Effector memory CD4-positive, alpha-beta T cell (primary cell): ENCODE measurements at places on chromosomes 5 and 9.

DNA sequence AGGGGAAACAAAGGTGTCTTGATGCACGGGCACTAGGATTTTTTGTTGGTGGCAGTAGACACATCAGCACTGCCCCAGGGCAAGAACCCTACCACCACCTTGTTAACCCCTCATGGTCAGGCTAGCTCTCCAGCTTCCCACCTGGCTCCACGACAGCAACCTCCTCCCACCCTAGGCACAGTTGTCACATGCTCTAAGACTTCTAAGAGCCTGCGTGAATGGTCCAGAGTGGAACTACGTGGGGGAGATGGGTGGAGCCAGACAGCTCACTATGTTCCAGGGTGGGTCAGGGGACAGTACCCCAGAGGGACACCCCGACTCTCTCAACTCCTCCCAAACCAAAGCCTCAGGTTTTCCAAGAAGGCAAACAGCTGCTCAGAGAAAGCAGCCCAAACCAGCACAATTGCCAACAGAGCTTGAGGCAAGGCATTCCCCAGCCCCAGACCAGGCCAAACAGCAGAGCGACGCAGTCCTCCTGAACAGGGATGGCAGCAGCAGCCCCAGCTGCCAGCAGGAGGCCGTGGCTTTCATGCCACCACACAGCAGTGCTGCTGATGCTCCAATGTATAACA lies 78.0 kb downstream of the NRG2 start:
- no peak for DNase-seq

DNA sequence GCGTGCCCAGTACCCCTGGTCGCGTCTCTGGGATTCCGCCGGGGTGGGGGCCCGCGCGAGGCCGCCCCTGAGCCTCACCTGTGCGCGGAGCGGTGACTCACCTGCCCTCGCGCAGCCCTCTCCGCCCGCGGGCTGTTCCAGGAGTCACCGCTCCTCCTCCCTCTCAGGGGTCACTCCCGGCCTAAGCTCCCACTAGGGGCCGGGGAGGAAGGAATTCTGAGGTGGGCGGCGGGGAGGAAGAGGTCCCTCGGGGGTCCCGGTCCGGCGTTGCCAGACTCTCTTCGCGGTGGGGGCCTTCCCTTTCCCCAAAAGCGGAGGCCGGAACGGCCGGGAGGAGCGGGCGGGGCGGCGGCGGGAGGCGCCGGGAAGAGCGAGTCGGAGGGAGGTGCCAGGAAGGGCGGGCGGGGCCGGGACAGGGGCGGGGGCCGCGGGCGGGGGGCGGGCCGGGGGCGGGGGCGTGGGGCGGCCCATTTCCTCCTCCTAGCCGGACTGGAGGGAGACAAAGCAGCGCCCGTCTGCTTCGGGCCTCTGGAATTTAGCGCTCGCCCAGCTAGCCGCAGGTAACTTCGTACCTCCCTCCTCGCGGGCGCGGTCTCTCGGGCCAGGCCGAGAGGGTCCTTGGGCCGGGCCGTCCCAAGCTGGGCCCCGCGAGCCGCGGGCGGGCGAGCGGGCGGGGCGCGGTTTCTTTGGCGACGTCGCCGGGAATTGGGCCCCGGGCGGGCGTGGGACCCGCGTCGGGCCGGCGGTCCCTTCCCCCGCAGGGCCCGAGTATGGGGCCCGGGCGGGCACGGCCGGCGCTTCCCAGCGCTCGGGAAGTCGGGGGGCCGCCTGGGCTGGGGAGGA lies at the start of gene CTNNA1:
Gene CTNNA1 (plus strand): TSS at position 475 of the 843 bp plus-strand sequence. CDS start 28,500 bp downstream, outside the sequence.
- DNase-seq, result peak; percentile 46

DNA sequence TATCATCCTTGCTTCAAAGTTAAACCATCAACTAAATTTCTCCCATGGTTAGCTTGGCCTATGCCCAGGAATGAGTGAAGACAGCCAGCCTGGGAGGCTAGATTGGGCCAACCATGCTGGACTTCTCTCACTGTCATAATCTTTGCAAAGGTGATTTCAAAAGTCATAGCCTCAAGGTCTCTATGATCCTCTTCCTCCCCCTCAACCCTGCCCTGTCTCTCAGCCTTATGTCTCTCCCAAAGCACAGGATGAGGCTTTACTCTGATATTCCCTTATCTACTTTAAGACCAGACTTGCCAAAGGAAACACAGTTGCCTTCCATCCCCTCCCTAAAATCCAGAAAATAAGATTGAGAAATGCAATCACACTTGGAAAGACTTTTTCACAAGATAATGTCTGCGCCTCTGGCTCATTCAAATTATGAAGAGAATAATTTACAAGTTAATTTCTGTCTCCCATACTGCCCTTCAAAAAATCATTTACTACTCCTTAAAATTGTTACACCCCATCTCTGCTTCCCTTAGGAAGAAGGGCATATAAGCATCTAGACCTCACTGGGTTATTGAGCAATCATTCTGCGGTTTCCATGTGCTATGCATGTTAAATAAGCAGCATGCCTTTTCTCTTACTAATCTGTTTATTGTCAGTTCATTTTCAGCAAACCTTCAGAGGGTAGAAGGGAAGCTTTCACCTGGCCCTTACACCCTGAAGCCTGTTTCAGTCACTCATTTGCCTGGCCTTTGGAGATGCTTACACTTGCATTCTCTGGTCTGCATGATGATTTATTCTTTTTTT lies 113.8 kb upstream of the ANKRD55 start:
- no peak for DNase-seq

DNA sequence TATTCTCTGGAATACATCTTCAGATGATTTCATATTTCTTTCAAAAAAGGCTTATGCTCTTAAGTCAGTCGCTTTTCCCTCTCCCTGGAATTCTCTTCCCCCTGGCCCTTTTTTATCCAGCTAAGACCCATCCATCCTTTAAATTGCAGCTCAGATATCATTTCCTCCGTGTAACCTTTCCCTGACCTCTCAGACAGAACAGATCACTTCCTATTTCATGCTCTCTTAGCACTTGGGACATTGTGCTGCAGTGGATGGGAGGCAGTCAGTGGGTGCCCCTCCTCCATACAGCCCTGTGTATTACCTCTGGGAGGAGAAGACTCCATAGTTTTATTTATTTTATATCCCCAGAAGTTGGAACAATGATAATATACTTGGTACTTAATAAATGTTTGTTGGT lies 423.4 kb downstream of the ISL1 start:
- DNase-seq, result no peak

DNA sequence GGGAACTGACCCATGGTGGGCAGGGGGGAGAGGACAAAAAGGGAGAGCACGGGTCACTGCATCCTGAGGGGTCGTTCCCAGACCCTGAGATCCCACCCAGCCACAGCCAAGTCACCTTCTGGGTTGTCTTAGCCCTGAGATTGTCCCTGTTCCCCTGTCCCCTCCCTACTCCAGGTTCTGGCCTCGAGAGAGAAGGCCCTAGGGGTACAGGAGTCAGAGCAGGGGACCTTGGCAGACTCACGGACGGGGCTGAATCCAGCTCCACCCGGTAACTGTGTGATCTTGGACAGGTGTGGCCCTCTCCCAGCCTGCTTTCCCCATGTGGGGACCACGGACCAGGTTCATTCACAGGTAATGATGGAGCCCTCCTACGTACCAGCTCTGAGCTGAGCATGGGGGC lies 11.2 kb upstream of the CERCAM start:
- DNase-seq, result no peak

DNA sequence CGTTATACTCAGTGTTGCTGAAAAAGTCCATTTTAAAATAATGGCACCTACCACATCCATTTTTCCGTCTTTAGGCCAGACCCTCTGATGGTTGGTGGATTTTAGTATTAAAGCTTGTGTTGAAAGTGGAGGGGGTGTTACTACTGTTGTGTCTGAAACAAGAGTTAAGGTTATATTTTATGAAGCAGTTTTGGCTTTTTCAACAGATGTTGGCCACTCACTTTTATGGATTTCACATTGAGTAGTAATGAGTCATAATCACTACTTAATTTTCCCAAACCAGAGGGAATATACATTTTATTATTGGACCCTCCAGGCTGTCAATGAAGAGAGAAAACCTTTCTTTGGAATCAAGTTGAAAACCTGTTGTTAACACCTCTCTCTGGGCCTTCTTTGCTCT lies 88.0 kb downstream of the TRIO start:
- no peak for DNase-seq

DNA sequence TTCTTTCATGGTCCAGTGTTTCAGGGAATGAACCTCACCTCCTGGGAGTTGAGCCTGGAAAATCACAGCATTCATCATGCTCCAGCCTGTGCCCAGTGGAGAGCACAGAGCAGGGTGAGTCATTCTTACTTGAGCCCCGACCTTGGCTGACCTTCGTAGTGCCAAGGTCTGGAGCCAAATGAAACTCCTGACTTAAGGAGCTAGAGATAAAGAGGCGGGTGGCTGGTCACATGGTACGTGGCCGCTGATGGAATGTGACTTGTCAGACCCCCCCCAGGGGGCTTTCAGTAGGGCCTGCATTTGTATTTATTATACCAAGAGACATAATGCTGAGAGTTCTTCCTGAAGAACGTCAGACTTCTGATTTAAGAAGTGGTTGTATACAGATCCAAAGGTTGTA lies 15.0 kb upstream of the PIP5K1B start:
- no peak for DNase-seq

GRCh38 chr5:73118391-73118973 lies 1.9 kb upstream of the TMEM171 start:
- no peak for DNase-seq

GRCh38 chr9:84681516-84682285 lies 12.2 kb downstream of the NTRK2 start:
- no peak for DNase-seq

DNA sequence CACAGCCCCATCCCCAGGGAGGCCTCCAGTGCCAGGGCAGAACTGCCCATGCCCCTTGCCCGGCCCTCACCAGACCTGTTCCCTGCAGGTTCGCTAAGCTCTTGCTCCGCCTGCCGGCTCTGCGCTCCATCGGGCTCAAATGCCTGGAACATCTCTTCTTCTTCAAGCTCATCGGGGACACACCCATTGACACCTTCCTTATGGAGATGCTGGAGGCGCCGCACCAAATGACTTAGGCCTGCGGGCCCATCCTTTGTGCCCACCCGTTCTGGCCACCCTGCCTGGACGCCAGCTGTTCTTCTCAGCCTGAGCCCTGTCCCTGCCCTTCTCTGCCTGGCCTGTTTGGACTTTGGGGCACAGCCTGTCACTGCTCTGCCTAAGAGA lies 110.1 kb downstream of the RXRA start:
- no peak for DNase-seq

- no peak for DNase-seq
Measured at GRCh38 chr5:78594021-78594420, 54.6 kb downstream of the LHFPL2 start.

GRCh38 chr5:522116-522515 lies 2.1 kb downstream of the SLC9A3 start:
- DNase-seq, result no peak

DNA sequence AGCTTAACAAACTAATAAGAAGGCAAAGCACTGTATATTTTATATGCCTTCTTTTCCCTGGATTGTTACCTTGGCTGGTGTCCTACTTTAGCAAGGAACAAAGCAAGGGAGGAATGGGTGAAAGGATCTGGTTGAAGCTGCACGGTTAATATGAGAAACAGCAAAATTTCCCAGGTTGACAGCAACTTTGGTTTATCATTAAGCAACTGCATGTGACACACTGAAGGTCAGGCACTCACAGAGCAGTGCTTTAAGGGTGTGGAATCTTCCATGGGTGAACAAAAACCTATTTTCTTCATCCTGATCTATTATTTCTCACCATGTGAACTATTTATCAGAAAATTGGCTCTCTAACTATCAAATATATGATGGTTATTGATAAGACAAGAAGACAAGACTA lies 109.0 kb upstream of the ATP10B start:
- no peak for DNase-seq

DNA sequence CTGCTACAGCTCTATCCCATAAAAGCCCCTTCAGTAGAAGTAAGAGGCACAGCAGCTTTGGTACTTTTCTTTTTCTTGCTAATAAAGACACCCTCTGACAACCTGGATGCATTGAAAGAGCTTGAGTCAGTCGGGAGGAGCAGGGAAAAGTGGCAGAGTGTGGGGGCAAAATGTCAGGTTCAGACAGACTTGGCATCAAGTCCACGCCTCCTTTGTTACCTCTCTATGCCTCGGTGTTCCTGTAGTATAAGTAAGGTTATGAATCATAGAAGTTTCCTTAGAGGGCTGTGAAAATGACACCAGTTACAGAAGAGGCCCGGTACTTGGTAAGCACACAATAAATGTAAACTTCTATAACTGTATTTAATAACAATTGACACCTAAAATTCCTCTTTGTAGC lies 133.9 kb downstream of the ESM1 start:
- no peak for DNase-seq

DNA sequence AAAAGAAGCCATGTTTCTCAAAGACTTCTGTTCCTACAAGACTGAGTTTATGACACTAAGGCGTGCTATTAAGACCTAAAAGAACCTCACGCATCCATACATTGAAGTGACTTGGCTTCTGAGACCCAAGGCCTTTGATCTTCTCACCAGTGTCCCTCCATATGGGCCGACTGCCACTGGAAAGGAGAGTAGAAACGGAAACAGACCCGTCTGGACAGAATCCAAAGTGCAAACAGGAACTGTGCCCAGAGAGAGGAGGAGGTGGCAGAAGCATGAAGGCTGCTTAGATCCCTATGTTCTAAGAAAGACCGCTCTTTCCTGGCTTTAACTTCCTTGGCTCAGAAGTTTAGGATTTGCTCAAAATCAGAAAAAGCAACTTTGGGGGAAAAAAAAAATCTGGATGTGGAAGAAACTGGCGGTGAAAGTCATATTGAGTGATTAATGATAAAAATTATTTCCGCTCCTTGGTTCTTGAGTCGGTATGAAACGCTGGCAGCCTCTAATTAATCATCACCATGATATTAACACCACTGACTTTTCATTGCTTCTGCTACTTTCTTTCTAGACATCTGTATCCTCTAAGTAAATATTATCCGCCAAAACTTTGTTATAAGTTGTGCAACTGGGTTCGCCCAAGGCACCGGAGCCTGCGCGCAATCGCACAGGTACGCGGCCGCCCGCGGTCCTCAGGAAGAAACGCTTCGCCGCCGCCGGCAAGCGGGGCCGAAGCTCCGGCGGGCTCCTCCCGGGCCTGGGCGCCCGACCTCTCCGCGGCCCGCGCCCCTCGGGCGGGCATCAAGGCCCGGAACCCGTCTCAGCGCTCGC lies 726 bp downstream of the DAP start:
- no peak for DNase-seq

- no peak for DNase-seq
Measured at GRCh38 chr9:103714992-103715391, 379.1 kb upstream of the SMC2 start.

DNA sequence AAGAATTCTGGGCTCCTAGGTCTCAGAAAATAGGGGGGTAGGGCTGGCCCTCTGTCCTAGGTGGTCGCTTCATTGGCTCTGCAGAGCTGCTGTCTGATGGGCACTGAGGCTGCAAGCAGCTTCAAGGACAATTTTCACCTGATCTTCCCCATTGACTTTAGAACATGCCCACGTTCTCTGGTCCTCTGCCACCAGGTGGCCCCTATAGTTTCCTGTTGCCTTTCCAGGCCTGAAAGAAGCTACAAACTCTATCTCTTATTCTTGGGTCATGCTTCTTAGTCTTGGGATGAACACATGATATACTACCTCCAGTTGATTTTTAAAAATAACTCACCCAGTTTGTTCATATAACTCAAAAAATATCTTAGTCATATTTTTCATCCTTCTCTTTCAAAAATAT lies 26.3 kb downstream of the SPZ1 start:
- DNase-seq, result peak; percentile 2

GRCh38 chr5:154373729-154374179 lies 72.0 kb upstream of the SAP30L start:
- DNase-seq, result no peak
